ENCODE measurements at places on chromosomes 11 and 22.

- no peak for DNase-seq
Observed at GRCh38 chr11:115660030-115660805, 156.0 kb upstream of the CADM1 start.

DNA sequence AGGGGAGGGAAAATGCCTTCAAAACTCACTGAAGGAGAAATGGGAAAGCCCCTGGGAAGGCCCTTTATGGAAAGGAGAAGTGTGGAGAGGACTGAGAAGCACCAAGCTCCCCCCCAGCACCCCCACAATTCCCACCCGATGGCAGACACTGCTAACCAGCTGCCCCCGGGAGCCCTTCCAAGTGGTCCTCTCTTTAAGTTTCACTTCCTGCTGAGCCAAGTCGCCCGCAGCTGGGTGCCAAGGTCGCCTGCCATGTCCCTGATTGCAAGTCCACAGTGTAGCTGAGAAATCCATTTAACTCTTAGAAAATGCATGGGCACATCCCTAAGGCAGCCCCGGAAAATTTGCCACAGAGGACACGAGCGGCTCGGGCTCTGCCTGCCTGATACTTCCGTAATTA is 68.2 kb downstream of the GALNT18 start:
- no peak for DNase-seq

- DNase-seq = no peak
Observed at GRCh38 chr11:2385156-2386151, 8.3 kb downstream of the CD81 start.

- DNase-seq = no peak
Observed at GRCh38 chr11:6214530-6214929, 9.2 kb downstream of the C11orf42 start.

- no peak for DNase-seq
Observed at GRCh38 chr11:113808931-113809330, 29.3 kb downstream of the CLDN25 start.

DNA sequence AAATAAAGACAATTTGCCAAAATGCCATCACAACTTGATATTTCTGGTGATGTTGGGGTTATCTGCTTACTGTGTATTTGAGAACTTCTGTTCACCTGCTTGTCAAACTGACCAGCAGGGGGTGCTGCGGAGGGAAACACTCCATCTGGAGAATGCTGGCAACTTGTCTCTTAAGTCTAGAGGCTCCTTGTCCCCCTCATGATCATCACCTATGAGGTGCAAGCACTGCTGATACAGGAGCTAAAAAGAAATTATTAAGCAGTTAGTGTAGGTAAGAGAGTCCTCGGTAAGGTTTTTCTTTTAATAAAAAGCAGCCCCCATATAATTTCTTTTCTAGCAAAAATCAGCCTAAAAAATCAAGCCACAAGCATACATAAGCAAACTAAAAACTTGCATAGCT is 32.7 kb upstream of the GLYATL1B start:
- DNase-seq = peak; percentile 49

DNA sequence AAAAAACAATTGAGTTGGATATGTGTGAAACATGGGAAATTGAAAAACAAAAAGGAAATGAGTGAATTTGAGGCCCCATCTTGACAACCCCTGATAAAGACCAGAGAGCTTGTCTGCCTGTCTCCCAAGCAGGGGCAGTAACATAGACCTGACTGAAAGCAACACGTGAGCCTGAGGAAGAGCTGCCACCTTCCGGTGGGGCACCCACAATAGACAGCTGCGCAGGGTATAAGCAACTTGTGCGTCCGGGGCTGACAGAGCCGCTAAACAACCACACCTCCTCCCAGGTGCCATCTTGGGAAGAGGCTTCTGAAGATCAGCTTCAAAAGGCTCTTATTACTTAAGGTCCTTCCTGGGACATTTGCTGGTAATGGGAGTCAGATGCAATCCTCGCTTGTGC is 166.8 kb downstream of the NTM start:
- no peak for DNase-seq

DNA sequence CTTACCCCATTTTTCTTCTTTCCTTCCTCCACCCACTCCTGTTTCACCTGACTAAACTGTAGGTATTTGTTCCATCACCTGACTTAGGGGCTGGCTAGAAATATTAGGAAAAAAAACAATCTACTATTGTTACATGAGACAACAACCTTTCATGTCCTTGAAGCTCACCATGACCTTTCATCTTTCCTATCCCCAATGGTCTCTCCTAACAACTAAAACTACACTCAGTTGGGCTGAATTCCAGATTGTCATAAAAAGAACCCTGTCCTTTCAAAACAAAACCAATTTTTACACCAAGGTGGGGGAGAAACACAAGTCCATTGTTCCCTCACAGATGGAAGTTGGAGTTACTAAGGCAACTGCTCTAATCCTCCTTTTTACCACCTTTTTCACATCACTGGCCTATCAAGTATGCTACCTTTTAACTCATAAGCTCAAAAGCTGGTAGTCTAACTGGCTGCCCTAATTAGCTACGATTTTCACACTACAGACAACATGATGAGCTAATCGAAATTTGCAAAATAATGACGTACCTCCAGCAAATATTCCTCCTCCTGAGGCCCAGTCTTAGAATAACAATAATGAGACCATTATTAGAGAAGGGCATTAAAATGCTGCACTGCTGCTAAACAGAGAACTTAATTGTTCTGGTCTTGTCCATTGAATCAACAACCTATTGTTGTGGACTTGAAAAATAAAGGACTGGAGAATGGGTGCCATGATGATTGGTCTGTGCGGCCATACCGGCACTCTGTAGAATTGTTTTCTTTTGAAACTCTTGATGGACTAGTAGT is 46.5 kb upstream of the SOX6 start:
- DNase-seq = no peak

GRCh38 chr11:93005239-93005638 is 35.8 kb downstream of the MTNR1B start:
- DNase-seq = peak; percentile 63

- DNase-seq = no peak
Observed at GRCh38 chr11:7581021-7581590, 67.3 kb downstream of the PPFIBP2 start.

DNA sequence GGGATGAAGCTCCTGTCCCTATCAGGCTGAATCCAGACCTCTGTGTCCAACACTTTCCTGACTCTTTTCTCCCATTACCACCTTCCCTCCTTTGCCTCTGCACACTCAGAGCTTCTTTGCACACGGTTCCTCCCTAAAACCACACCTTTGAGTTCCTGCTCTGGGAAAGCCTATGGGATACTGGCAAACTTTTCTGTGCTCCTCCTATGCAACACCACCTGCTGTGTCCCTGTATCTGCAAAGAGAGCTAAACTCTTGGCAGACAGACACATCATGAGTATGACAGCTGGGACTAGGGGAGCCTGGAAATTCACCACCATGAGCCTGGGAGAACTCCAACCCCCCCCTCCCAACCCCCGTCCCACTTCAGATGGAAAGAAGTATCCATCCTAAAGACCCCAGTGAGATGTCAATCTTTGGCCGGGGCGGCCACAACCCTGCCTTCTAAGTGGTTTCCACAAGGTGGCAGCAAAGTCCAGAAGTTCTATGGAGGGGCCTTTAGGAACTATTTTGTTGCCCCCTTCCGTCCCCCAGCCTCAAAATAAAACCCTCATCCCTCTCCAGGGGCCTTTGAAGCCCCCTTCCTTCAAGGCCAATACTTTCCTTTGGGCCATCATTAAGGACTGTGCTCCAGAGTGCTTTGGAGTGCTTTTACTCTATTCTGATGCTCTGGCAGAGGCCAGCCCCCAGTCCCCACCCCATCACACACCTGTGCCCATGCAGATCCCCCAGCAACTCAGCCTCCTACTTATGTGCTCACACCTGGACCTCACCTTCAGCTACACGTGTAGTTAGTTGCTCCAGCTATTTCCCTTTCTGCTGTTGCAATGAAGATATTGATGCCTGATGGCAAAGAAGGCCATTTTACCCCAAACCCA is 19.4 kb downstream of the HTR3A start:
- no peak for DNase-seq

DNA sequence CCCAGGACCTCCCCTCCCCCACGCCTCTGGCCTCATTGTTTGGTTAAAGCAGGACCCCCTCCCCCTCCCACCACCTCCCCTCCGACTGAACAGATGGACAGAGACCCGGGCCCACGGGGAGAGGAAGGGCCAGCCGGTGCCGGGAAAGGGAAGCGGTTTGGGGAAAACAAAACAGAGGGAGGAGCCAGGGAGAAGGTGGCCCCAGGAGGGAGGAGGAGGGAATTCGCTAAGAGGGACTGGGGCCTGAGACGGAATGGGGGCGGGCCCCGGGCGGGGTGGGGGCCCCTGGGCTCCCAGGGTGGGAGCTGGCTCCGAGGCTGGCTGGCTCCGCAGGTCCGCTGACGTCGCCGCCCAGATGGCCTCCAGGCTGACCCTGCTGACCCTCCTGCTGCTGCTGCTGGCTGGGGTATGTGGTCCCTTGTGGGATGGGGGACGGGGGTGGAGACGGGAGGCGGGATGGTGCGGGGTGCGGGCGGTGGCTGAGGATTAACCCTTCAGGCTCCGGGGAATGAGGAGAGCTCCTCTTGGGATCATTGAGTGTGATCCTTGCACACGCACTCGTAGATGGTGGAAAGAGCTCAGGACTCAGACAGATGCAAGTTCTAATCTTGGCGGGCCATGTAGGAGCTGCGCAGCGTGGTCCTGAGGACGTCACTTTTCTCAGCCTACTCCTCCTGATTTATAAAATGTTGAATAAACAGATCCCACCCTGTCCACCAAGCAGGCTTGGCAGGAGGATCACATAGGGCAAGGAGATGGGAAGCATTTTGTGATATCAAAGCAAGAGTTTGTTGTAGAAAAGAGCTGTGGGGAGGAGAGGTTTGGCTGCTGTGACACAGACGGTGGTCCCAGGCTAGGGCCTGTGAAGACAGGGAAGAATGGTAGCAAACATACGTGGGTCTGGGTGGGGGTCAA is 688 bp downstream of the SERPING1 start:
- DNase-seq = peak; percentile 24

DNA sequence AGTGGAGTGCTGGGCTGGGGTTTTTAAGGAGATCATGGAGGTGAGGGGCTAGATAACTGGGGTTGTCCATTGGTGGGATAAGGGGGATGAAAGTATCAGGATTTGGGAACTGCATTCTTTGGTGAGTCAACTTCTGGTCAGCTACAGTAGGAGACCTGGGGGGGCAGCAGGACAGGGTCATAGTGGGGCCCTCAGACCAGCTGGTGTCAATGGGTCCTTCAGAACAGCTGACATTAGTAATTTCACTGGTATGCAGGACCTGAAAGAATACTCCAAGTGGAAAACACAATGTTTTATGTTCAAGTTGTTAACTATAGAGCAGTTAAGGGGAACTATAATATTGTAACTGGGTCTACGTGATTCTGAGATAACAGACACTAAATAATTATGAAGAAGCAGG is 2.8 kb upstream of the TTC12 start:
- peak; percentile 18 for DNase-seq

DNA sequence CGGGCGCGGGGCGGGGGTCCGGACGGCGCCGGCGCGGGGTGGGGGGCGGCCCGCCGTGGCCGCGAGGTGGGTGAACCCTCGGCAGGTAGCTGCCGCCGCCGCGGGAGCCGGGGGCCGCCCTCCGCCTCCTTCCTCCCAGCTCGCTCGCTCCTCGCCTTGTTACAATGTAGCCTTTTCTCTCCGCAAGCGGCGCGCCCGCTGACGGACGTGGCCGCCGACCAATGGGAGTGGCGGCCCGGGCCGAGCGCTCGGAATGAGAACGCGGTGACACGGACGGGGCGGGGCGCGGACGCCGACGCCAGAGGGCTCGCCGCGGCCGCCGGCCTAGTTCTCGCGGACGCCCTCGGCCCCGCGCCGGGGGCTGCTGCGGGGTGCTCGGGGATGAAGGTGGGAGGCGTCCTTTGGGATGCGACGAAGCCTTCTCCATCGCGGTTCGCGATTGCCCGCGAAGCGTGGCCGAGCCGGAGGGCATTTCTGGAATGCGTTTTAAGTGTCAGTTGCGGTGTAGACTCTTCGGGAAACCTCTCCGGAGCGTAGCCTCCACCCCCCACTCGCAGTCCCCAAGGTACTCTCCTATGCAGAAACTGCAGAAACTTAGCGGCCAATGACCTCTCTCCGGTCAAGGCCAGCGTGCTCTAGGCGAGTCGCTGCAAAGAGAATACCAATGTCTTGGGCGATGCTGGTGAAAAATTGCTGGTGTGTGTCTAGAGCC is 734 bp downstream of the PRDM11 start:
- DNase-seq = peak; percentile 94

- DNase-seq = no peak
Observed at GRCh38 chr11:71236836-71237475, 15.4 kb downstream of the SHANK2 start.

DNA sequence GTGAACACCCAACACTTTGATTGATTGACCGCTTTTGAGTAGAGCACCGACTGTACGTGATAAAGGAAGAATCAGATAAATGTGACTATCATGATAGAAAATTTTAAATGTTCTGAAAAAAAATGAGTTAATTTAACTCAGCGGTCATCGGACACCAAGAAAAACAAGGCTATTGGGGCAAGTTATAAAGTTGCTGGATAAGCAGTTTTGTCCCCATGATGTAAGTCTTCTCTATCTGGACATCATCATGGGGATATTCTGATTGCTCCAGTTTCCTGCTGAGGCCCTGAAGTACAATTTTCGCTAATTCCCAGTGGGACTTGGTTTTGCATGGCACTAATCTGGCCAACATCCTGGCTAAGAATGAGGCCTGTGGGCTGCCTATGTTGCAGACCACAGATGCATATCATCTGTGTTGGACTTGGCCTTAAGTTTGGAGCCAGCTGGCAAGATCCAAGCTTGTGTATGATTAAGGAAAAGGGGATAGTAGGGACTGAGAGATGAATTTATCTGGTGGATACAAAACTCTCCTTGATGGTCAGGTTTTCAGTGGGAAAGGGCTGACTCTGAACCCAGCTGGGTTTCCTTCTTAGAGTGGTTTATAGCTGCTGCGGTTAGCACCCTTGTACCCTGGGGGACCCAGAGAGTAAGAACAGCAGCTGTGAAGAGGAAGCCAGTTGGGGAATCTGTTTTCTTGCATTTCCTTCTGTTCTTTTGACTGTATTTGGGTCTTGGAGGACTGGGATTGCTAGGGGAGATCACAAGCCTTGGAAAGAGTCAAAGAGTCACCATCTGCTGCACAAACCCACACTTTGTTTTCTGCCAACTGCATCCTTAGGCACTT is 118.3 kb downstream of the SEZ6L start:
- no peak for DNase-seq

DNA sequence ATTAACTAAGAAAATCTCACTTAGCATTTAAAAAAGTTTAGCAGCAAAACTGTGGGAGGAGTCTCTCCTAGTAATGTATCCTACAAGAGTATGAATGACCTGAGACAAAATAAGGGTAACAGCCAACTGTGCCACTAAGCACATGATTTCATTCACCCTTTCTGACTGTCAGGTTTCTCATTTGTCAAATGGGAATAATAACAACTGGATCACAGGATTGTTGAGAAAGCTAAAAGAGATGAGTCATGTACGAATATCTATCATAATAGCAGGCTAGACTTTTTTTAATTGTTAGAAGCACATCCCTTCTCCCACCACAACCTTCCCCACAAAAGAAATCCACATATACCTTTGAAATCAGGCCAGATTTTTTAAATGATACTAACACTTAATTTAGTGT is 39.5 kb downstream of the MTMR2 start:
- DNase-seq = peak; percentile 63

DNA sequence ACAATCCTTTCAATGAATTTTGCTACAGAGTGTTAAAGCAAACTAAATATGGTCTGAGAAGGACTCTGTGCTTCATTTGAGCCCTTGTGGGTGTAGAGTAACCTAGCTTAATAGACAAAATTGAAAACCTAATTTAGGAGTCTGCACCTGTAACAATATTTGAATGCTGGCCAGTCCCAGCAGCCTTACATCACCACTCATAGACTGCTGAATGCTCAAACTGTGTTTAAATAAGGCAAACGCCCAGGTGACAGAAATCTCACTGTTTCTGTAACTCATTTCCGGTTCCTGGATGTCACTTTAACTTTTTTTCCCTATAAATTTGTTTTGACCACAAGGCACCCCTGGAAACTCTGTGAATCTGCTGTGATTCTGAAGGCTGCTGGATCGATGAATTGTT is 45.5 kb upstream of the GLYATL1B start:
- DNase-seq = no peak
